ENCODE measurements at places on chromosomes 5 and 9.

- no peak for DNase-seq
Measured at GRCh38 chr5:59067956-59068656, 485.2 kb downstream of the RAB3C start.

- DNase-seq = no peak
Measured at GRCh38 chr5:130227699-130228098, 323.4 kb downstream of the CHSY3 start.

DNA sequence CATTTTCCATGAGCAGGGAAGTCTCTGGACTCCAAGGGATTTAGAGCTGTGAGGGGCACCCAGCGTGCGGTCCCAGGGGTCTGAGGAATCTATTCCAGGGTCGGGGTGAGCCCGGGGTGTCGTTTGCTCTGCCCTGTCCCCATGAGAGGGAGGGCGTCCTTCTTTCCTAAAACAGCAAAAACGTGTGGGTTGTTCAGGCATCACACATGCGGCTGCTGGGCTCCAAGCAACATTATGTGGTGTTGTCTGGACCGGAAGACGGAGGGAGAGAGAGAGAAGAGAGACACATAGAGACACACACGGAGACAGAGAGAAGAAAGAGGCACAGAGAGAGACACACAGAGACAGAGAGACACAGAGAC lies 42.7 kb upstream of the COL5A1 start:
- DNase-seq = no peak

DNA sequence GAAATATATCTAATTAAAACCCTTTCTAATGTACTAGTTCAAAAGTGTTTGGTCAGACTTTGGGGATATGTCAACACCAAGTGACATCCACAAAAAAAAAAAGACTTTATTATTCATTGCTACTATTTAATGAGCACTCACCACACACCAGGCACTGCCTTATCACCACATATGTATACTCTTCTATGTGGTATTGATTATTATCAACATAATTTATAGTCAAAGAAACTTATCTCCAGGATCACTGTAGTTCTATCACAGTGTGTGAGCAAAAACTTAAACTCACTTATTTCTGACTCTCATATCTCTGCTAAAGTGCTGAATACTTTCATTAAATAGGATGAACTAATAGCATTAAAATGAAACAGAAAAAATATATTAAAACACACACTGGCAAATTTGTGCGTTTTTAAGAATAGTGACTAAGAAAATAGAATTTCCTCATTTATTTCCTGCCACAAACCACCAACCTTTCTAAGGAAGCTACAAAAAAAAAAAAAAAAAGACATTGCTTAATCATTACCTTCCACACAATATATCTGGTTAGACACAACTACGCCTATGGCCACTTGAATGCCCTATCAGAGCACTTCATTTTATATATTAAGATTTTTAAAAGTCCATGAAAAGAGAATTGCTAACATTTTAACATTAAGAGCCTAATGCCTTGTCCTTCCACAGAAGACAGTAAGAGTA lies 12.8 kb downstream of the SLCO4C1 start:
- DNase-seq = no peak

- no peak for DNase-seq
Measured at GRCh38 chr5:79255786-79256557, 20.0 kb downstream of the JMY start.

DNA sequence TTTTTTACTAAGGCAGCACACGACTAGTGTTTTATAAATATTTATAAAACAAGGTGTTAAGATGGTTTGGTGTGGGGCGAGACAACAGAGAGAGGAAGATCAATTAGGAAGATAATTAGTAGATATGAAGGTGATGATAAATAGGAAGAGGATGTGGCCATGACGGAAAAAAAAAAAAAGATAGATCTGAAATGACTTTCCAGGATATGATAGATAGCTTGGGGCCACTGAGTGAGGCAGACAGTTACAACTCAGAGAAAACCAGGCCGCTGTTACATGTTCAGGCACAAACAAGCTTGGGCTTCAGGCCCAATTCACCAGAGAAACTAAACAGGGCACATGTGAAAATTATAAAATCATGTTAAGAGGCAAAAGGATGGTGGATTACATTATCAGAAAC lies 43.2 kb downstream of the KIAA0825 start:
- no peak for DNase-seq

DNA sequence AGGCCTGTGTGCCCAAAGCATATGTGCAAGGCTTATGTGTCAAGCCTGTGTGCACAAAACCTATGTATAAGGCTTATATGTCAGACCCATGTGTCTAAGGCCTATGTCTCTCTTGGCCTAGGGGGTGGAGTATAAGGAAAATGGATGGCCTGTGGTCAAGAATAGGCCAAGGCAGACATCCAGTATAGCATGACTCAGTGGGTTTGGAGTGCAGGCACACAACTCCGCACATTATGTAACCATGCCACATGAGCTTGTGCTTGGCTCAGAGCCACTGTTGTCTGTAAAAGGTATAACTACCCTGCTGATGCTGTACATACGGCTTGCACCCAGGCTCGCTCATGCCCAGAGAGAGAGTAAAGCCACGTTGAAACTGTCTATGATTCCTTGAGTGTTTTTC lies 626.4 kb upstream of the NUDT12 start:
- no peak for DNase-seq

- DNase-seq = no peak
Measured at GRCh38 chr9:18056269-18056992, 417.5 kb upstream of the ADAMTSL1 start.

- DNase-seq = no peak
Measured at GRCh38 chr5:150574818-150575547, 65.5 kb upstream of the SYNPO start.

GRCh38 chr5:59016925-59017324 lies 434.1 kb downstream of the RAB3C start:
- no peak for DNase-seq

- DNase-seq = no peak
Measured at GRCh38 chr9:125255781-125256391, 5.7 kb upstream of the GAPVD1 start.

GRCh38 chr5:114447084-114447773 lies 85.4 kb downstream of the KCNN2 start:
- no peak for DNase-seq

- no peak for DNase-seq
Measured at GRCh38 chr5:143153332-143154119, 250.0 kb downstream of the NR3C1 start.

- DNase-seq = no peak
Measured at GRCh38 chr9:2461892-2462291, 159.7 kb upstream of the VLDLR start.

DNA sequence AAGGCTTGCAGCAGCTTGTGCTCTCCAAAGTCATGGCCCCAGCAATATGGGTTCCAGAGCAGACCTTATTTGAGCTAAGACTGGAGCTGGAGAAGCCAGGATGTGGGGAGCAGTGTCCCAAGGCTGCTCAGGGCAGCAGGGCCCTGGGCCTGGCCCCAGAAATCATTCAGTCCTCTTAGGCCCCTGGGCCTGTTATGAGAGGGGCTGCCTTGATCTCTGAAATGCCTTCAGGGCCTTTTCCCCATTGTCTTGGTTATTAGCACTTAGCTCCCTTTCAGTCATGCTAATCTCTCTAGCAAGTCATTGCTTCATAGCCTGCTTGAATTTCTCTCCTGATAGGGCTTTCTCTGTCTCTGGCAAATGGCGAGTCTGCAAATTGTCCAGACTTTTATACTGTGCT lies 9.1 kb downstream of the CATSPER3 start:
- no peak for DNase-seq

GRCh38 chr9:18566121-18566520 lies 92.2 kb downstream of the ADAMTSL1 start:
- DNase-seq = no peak

DNA sequence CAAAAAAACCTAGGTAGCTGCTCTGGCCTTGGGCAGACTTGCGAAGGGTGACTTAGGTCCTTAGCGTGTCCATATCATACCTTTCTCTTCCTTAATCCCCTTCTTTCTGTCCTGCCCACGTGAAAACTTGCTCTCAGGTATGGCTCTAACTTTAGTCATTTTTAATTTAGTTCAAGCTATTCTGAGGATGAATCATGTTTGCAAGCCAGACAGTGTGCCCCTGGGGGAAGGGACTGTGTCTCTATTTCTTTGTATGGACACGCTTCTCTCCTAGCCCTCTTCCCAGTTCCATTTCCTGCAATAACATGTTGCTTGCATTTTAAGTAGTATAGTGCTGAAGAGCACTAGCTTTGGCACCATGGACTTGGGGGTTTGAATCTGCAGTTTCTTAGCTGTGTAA lies 120.6 kb downstream of the PTTG1 start:
- DNase-seq = no peak
